ENCODE measurements at places on chromosomes 12 and 14.

DNA sequence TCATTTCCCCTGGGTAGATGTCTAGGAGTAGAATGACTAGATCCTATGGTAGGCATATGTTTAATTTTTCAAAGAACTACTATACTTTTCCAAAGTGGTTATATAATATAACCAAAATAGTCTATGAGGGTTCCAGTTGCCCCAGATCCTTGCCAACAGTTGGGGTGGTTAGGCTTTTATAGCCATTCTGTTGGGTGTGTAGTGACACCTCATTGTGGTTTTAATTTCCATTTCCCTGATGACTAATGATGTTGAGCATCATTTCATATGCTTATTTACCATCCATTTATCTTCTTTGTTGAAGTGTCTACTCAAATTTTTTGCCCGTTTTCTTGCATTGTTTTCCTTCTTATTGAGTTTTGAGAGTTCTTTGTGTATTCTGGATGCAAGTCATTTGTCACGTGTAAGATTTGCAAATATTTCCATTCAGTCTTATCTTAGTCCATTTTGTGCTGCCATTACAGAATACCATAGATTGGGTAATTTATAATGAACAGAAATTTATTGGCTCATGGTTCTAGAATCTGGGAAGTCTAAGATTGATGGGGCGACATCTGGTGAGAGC, 4.7 kb downstream of the SYNE2 start:
- peak; percentile 37 for DNase-seq

GRCh38 chr12:110813285-110813684, 33.5 kb upstream of the CCDC63 start:
- no peak for DNase-seq

GRCh38 chr14:101915871-101916815, 48.2 kb upstream of the DYNC1H1 start:
- no peak for DNase-seq

GRCh38 chr12:111201036-111201435, 167.9 kb downstream of the PHETA1 start:
- no peak for DNase-seq

GRCh38 chr12:124461851-124462623, 105.4 kb downstream of the NCOR2 start:
- no peak for DNase-seq

- DNase-seq = no peak
Measured at GRCh38 chr12:48261773-48262172, 58.7 kb upstream of the OR10AD1 start.

DNA sequence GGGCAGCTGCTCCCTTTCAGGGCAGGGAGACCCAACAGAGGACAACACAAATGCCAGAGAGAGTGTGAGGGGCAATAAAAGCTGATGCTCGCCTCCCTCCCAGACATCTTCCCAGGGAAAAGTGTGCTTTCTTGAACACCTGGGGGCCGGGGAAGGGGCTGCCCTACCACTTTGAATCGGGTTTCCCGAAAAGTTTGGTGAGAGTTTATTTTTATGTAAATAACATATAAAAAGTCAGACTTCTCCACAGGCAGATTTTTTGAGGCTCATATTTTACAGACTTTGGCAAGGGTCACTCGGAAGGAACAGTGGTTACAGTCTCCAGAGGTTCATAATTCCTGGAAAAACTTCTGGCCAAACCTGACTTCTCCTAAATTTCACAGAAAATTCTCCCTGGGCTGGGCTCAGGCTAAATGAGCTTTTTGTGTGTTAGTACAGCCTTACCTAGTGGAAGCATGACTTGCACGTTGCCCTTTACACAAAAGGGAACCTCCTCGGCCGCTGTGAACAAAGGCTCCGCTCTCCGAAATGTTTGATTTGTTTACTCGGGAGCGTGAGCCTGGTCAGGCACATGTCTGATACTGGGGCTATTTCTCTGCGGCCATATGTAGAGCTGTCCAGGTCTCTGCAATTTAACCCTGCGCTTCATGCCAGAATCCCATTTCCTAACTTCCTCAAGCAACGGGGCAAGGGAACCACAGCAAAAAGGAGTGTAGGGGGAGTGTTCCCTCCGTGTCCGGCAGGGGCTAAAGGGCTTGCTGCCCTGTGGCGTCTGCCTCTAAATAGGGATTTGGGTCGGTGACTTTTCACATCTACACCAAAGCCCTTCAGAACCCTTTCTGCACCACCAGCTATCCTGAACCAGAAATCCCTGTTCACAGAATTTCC, 3.4 kb downstream of the RTL1 start:
- peak; percentile 10 for DNase-seq

DNA sequence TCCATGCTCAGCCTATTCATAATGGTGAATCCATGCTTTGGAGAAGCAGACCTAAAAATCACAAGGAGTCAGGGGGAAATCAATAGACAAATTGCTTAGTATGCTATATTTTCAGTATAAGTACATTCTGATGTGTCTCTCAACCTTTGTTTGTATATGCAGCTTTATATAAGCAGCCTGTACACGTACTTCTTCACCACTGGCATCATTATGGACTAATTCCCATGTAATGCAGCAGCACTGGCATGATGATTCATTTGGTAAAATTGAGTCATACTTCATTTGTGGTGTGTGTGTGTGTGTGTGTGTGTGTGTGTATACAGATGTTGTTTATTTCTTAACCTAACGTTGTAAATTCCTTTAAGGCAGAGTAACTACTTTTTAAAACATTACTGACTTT, 10.9 kb downstream of the DCP1B start:
- DNase-seq = no peak

DNA sequence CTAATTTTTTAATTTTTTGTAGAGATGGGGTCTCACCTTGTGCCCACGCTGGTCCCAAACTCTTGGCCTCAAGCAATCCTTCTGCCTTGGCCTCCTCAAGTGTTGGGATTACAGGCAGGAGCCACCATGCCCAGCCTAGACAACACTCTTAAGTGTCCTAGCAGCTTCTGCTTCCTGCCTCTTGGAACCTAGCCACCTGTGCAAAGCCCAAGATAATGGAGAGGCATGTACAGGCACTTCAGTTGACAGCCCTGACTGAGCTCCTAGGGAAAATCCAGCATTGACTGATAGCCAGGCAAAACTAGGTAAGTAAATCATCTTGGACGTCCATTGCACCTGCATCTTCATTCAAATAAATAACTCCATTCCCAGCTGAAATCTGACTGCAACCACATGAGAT, 15.5 kb downstream of the COX14 start:
- DNase-seq = no peak

- no peak for DNase-seq
Measured at GRCh38 chr14:49134940-49135339, 451.2 kb downstream of the RPS29 start.

GRCh38 chr14:105500036-105500725, 9.1 kb downstream of the TEDC1 start:
- no peak for DNase-seq

DNA sequence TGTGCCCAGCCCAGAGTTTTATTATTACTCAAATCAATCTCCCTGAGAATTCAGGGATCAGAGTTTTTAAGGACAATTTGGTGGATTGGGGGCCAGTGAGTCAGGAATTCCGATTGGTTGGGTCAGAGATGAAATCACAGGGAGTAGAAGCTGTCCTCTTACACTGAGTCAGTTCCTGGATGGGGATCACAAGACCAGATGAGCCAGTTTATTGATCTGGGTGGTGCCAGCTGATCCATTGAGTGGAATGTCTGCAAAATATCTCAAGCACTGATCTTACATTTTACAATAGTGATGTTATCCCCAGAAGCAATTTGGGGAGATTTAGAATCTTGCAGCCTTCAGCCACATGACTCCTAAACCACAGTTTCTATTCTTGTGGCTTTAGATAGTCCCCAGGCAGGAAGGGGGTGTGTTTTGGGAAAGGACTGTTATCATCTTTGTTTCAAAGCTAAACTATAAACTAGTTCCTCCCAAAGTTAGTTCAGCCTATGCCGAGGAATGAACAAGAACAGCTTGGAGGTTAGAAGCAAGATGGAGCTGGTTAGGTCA, 89.1 kb upstream of the CNOT2 start:
- no peak for DNase-seq

- no peak for DNase-seq
Measured at GRCh38 chr12:113202300-113203075, 17.0 kb downstream of the RITA1 start.

DNA sequence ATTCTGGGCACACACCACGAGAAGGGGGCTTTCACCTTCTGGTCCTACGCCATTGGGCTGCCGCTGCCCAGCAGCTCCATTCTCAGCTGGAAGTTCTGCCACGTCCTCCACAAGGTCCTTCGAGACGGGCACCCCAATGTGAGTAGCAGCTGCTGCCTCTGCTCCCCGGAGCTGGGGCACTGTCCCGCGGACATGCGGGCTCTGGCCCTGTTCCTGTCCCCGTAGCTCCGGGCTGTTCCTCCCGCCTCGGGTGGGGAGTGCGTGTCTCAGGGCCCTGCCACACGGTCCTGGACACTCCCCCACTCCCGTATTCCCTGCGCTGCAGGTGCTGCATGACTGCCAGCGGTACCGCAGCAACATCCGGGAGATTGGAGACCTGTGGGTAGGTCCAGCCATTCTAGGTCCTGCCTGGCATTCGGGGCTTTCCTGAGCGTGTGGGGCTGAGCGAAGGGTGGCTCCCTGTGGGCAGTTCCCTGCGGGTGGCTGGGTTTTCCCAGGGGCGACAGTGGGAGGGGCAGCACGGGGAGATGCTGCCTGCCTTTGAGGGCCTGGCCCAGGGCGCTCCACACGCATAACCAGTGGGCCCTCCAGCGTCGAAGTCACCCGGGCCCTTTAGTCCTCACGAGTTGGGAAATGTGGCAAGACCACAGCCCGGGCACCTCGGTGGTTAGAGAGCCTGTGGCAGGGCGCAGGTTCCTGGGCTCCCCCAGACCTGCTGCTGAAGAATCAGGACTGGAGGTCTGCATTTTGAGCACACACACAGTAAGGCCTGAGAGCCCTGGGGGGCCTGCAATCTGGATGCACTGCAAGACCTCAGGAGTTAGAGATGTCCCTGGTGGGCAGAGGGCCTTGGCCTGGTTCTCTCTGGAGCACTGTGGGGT, 13.5 kb downstream of the HIP1R start:
- DNase-seq = no peak

DNA sequence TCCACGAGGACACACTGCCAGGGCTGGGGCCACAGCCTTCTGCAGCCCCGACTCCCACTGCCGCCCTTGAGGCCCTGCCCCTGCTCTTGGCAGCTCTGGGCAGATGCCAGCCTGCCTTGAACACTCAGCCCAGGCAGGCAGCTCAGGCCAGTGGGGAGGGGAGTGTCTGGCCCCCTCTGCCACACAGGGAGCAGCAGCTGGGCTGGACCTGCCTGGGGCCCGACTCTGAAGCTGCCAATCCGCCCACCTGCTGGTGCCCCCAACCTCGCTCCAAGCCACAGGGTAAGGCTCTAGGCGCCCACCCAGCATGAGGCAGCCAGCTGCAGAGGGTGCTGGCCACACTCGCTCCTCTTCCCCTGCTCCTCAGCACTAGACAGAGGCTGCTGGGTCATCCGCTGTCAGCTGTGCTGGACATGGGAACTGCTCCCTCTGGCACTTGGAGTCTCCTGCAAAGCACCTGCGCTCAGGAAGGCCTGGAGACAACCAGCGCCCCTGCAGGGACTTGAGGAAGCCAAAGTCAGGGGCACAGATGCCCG, 24.6 kb upstream of the NUDT14 start:
- no peak for DNase-seq

- DNase-seq = no peak
Measured at GRCh38 chr12:104670439-104671408, 214.0 kb downstream of the CHST11 start.

DNA sequence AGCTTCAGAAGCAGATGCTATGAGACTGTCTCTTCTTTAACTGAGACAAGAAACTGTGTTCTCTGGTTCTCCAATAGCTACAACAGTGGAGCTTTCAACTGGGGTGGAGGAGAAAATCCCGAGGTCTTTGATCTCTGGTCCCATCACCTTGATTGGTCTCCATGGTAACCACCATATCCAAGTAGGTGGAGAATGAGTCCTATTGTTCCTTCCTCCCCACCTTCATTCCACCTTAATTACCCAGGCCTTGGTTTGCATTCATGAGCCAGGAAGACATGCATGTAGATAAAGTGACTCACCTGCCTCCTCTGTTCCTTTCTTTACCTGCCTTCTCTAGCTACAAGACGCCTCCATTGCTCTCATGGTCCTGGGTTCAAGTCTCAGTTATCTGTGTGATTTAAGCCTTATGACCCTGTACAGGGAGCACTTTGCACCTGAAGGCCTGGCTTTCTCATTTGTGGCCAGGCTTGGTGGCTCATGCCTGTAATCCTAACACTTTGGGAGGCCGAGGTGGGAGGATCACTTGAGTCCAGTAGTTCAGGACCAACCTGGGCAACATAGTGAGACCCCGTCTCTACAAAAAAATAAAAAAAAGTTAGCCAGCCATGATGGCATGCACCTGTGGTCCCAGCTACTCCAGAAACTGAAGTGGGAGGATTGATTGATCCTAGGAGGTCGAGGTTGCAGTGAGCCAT, 157.7 kb upstream of the TBX3 start:
- no peak for DNase-seq

GRCh38 chr12:97556302-97556779, 93.7 kb downstream of the RMST start:
- no peak for DNase-seq

GRCh38 chr14:94971750-94972149, 185.6 kb downstream of the DICER1 start:
- no peak for DNase-seq

- no peak for DNase-seq
Measured at GRCh38 chr12:1350934-1351240, 243.5 kb downstream of the FBXL14 start.

DNA sequence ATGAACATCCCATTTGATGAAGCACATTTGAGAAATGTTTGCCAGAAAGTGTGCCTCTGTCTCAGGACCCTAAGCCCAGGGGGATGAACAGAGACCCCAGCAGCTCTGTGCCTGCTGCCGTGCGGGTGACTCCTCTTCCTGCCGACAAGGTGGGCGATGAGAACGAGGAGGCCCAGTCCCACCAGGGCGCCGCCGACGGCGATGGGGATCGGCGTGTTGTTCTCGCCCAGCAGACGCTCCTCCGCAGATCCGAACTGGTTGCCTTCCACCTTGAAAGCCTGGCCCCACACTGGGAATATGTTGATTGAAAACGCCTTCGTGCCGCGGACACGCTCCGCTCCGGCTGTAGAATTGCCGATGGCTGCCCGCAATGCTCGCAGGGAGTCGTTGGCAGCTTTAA, 44.1 kb downstream of the LRTM2 start:
- peak; percentile 1 for DNase-seq

DNA sequence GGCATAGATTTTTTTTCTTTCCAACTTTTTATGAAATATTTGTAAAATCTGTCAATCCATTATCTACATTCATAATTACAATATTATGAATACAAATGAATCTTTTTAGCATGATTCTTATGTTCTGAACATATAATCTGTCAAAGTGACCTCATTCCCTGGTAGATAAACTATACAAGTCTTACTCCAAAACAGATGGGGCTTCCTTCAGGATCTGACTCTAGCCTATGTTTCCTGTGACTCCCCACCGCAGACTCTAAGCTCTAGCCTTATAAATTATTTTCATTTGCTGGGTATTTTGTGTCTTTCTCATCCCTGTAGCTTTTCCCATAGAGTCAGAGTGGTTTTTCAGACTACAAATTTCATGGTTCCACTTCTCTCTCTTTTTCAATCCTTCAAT, 202.1 kb upstream of the KITLG start:
- no peak for DNase-seq
